ENCODE measurements at places on chromosomes 2 and 18. TPM values are rescaled to one million over a fixed set of nuclear protein-coding genes. Genes with fewer than 3 reads are reported as not detected.

- DNase-seq = no peak
These were observed 415.2 kb upstream of the TCF4 start for GRCh38 chr18:56003009-56003719.

VWC2L gene
- total RNA-seq = not detected

DNA sequence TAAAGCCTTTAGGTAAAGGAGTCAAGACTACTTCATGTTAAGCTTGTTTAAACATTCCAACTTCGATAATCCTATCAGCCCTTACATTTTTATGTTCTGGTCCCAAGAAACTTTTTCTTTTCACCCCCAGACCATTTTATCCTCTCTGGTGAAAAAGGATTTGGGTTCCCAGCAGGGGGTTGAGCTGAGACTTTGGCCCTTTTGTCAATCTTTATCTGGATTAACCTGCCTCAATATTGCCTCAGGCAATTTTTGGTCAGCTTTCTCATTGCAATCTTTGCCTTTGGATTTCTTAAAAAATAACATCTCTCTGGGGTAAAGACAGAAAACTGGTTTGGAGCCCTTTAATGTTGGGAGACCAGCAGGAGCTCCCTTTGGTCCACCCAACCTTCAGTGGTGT is 33.9 kb upstream of the CSRNP3 start:
- DNase-seq = no peak

GRCh38 chr2:110903548-110903947 is 171.2 kb downstream of the ACOXL start:
- no peak for DNase-seq

GRCh38 chr2:100278986-100279385 is 43.3 kb downstream of the LONRF2 start:
- no peak for DNase-seq

MRPL44 gene
- 29.0 TPM for total RNA-seq

DNA sequence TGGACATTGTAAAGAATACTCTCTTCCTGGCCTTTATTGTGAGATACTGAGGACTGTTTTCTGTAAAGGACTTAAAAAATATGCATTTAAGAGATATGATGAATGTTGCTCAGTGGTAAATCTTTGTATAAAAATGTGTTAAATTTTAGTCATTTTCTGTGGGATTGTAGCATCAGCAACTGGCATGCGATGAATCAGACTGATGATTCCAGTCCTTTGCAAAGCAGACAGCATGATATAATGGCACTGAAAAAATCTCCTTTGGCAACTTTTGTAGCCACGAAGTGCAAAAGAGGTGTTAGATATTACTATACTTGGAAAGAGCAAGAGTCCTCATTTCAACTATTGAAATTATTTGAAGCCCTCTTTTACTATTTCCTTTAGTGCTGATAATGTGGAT is 678.7 kb downstream of the PLCL1 start:
- DNase-seq = no peak

ATP6V1B1 gene
- not detected for total RNA-seq

BCL11A gene
- 0.64 TPM for total RNA-seq

TRIB2 gene
- total RNA-seq = 54.0 TPM

GRCh38 chr2:71277536-71278103 is 50.7 kb upstream of the PAIP2B start:
- peak; percentile 39 for DNase-seq

SMYD1 gene
- not detected for total RNA-seq

GRCh38 chr18:74573053-74573452 is 24.6 kb upstream of the ZNF407 start:
- no peak for DNase-seq

DNA sequence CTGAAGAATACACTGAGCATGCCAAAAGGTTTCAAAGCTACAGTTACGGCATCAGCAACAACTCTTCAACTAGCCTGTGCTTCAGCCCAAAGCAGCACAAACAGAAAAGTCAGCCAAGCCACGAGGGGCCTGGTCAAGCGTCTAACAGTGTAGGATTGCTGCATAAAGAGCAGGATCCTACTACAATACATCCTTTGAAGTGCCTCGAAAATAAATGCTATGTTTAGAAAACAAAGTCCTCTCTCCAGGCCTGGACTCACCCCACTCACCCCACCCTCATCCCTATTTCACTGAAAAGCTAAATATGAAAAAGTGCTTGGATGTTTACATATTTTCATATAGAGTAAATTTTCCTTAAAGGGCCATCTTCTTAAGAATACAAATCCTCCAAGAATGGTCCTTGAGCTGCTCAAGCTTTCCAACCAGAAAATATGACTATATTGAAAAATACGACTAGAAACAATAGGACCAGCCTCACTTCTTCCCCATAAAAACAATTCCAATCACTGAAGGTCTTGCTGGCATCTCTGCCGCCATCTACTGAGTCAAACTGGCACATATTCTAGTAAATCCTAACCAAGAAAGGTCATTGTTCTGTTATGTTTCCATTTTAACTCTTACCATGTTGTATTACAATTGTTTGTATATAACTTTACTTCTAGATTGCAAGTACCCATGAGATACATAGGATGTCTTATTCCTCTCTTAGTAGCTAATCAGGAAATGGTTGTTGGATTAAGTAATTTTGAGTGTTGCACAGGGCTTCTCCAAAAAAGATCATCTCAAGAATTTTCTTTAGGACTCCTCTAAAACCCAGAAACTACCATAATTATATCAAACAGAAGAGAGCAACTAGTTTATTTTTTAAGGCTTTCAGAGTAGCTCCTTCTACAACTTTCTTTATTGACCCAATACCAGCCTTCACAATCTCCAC is 63.6 kb downstream of the CLHC1 start:
- no peak for DNase-seq

DNA sequence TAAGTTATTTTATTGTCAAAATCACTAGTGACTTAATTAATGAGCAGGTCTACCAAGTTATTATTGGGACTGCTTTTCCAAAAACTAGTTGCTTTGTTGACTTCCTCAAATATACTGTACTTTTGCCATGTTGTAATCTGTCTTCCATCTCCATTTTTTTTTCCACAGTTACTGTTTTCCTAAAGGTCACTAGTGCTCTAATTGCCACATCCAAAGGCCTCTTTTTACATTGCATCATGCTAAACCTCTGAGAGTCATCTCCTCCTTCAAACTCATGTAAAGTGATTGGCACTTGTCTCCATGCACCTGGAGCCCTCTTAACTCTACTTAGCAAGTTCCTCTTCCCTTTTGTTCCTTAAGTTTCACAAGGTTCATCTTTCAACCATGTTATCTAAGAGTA is 11.8 kb downstream of the PMAIP1 start:
- no peak for DNase-seq

FTCDNL1 gene
- 2.0 TPM for total RNA-seq

RAX gene
- total RNA-seq = not detected

DNA sequence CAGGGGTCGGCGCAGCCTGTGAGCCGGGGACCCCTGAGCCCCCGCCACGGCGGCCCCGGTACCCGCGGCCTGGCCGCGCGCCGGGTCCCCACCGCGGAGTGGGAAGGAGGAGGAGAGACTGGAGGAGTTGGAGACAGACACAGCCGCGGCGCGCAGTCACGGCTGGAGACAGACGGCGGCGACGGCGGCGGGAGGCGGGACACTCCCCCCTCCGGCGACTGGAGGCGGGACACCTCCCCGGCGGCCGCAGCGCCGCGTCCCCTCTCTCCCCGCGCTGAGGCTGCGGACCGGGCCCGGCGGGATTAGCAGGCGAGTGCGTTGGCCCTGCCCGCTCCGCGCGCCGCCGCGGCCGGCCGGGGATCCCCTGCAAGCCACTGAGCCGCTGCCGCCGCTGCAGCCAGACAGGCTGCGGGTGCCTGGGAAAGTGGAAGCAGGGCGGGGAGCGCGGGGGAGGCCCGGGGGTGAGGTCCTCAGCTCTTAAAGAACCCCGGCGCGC is 1.0 kb upstream of the LDLRAD4 start:
- peak; percentile 77 for DNase-seq

DNA sequence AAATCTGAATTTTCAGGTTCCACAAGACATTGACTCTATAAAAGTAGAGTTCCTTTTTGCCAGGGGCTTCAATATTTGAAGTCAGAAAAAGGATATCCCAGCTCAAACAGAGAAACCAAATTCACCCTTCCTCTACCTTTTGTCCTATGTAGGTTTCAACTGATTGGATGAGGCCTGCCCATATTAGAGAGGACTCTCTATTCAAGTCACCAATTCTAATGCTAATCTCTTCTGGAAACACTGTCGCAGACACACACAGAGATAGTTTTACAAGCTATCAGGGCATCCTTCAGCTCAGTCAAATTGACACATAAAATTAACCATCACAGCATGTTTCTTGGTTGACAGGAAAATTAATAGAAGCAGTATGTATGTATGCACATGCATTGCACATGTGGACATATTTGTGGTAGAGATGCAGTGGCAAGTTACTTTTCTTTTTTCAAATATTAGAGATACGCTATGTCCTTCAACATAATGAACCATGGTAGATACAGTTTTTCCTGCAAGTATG is 207.1 kb downstream of the RAD51AP2 start:
- DNase-seq = no peak

ELOA2 gene
- total RNA-seq = not detected

DNA sequence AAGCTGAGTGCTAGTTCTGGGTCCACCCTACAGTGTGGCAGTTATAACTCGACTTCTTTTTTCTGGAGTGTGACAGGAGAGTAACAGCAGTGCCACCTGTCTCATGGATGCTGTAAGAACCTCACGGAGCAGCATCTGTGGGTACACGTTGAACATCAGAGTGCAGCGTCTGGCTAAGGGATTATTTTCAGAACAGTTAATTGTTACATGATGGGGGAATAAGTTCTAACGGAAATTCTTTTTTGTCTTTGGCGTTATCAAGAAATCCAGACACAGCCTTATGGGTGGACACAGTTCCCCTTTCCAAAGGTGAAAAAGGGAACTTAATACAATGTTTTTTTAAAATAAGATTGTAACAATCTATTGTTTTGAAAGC is 28.3 kb upstream of the TOGARAM2 start:
- DNase-seq = no peak

DNA sequence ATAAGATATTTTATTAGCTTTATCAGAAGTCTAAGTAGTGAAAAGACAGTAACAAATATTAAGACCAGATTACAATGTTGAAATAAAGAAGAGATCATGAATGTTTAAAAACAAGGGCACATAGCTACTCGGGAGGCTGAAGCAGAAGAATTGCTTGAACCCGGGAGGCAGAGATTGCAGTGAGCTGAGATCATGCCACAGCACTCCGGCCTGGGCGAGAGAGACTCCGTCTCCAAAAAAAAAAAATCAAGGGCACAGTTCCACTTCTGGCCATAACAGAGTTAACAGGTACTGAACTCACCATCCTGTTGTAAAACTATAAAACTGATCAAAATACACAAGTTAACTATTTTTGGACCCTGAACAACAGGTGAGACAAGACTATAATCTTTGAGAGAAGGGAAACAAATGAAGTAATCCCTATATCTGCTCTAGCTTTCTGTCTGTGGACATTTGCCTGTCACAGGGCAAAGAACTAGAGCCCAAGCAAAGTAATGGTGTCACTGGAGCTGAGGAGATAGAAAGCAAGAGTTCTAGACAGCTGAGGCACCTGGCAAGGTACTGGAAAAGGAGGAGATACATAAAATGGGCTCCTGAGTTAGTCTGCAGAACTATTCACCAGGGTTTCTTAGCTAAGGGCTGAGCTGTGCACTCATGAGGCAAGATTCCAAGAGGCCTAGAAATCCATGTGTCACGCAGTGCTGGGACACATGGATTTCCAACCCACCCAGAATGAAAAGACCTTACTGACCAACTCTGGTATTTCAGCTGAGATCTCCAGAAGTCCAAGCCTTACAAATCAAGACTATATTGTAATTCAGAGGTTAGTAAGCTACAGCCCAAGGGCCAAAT is 15.2 kb downstream of the MMADHC start:
- no peak for DNase-seq

DNA sequence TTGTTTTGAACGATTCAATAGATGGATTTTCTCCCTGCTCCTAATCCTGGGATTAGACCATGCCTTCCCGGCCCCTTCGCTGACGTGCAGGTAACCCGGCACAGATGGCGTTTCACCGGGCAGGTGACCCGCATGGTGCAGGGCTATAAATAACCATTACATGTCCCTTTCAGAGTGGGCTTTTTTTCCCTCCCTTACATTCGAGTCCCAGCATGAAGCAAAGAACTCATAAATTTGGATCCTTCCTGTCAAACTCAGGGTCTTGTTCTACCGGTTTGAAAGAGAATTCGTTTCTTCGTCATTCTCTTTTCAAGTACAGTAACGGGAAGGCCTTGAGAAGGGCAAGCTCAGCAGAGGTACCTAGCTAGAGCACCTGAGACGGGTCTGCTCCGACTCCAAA is 46.1 kb downstream of the EDAR start:
- DNase-seq = no peak

MALL gene
- not detected for total RNA-seq

- DNase-seq = no peak
These were observed 24.5 kb upstream of the GIGYF2 start for GRCh38 chr2:232672588-232672987.

DNA sequence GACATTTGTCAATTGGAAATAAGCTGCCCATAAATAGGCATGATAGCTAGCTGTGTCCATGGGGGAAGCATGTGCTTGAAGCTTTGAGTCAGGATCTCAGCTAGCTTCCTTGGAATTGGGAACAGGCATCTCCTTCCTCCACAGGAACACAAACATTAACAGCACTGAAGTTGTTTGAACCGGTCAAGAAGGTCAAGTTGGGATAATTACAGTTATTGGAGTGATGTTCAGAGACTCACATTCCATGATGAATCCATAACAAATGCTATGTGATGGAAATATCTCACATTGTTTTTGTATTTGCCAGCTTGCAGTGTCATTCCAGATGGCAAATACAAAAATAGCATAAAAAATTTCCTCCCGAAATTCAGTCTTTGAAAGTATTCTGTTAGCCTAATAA is 347.6 kb upstream of the SMIM21 start:
- DNase-seq = no peak

CLEC4F gene
- total RNA-seq = not detected

GRCh38 chr2:134773759-134774742 is 55.3 kb upstream of the TMEM163 start:
- DNase-seq = no peak

CABLES1 gene
- total RNA-seq = 1.2 TPM

DNA sequence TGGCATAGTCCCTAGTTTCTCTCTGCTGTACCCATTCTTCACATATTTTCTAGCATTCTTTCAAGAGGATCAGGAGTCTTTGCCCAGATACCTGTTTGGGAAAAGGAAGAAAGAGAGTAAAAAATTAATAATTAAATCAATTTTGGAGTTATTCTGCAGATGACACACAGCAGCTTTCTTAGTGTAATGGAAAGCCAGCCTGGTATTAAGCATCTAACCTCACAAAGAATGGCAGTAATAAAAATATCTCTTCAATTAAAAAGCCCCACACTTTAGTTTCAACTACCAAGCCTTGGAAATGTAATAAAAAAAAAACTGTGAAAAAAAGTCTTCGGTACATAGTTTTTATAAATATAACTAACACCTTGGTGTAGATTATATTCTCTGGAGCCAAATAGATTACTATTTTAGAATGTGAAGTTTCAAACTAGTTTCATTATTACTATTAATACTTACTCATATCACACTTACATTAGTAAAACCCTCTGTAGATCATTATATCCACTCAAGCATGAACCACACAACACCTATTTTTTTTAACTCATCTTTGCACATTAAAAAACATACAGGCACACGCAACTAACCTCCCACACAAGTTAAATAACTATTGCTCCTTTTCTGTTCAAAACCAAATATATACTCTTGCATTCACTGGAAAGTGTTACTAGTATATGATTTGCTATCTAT is 90.9 kb downstream of the GPD2 start:
- DNase-seq = no peak

GRCh38 chr18:1657876-1658275 is 753.2 kb downstream of the ADCYAP1 start:
- DNase-seq = no peak
